Gastroesophageal sphincter (tissue), 4 donors: ENCODE measurements at places on chromosomes 4 and X.

DNA sequence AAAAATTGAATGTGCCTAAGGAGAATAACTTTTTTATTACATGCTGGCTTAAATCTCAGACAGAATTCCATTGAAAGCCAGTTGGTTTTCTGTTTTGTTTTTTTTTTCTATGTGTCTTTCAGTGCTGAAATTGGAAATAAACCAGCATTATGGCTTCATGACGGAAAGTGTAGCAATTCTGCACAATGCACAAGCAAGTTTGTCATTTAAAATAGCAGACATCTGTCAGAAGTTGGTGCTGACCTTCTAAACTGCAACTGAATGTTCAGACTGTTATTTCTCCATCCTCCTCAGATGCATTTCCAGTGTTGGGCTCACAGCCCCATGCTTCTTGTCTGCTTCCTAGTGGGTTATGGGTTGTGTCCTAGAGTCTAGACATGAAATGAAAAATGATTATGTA is 107.2 kb upstream of the LIMCH1 start:
- peak; percentile 21 for ATAC-seq

- no peak for ATAC-seq
Measured at GRCh38 chr4:23922541-23923111, 32.8 kb upstream of the PPARGC1A start.

DNA sequence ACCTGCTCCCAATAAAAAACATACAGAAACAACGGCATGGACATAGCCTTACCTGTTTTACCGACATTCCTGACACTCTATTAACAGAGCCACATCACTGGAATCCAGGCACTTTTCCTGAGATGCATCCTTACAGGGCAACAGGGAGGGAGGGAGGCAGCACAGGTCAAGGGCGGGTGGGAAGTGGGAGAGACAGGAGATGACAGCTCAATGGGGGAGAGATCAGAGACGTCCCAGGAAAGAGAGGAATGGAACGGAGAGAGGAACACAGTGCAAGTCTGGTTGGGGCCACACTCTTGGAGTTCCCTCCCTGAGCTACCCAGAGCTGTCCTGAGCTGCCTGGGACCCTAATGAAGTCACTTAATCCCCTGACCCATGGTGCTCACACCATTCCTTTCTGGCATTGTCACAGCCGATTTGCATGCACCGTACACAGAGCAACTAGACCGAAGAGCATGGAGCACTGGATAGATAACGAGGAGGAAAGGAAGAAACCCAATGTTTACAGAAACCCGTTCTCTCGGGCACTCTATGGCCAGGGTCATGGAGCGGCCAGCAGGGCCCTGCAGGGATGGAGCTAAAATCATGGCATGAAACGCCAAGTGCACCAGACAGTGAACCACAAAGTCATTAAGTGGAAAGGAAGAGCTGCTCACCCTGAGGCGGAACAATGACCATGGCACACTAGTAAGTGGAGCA is 93.1 kb downstream of the NSUN7 start:
- no peak for ATAC-seq

- ATAC-seq, result no peak
Measured at GRCh38 chr4:54942721-54943120, 182.7 kb downstream of the KDR start.

DNA sequence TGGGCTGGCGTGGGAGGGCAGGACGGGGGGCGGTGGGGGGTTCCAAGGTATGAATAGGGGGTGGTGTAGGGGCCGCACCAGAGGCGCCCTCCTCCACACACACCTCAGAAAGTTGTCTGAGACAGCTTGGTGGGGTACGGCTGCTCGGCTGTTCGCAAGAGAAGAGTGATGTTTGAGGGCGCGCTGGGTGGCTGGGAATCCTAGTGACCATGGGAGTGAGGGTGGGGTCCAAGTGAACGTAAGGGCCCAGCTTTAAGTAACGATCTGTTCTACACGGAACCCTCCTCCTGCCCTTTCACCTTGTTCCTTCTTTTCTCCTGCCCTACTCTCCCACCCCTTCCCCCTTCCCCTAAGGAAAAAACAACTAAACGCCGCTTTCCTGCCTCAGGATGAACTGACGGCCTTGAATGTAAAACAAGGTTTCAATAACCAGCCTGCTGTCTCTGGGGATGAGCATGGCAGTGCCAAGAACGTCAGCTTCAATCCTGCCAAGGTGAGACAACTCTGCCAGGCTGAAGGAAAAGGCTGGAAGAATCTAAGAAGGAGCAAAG is 664 bp downstream of the MED12 start:
- ATAC-seq, result no peak

GRCh38 chrX:39969819-39970504 is 127.8 kb downstream of the BCOR start:
- peak; percentile 46 for ATAC-seq

DNA sequence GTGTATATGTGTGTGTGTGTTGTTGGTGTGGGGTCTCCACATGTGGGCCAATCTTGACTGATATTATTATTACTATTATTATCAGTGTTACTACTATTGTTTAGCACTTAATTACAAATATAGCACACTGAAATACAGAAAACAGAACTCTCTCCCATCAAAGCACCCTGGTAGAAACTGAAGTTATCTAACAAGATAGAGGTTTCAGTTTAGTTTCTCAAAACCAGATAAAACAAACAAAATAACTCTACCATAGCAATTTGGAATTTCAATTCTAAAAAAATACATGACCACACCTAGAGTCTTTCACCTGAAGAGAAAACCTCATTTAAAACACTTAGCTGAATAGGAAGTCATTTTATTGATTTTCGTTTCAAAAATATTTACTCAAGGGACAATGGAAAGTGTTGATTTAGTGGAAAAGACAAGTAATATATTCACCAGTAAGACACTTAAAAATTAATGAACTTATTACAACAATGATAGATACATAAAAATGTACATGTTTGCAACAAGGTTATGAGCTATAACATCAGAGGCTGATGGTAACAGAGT is 252.3 kb downstream of the PDHA2 start:
- ATAC-seq, result no peak

DNA sequence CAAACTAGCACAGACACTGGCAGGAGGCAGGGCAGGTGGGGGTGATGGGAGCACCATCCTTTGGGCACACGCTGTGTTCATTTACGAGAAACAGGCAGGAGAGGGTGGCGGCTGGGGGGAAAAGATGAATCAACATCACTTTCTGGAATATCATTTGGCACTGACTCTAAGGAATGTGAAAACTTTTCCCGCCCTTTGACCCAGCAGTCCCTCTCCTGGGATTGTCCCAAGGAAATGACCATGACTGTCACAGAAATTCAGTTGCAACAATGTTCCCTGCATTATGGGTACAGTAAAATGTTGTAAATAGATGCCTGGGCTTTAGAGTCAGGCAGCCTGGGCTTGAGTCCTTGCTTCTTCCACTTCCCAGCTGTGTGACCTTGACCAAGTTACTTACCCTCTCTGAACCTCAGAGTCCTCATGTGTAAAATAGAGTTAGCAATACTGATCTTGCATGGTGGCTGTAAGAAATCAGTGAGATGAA is 58.6 kb downstream of the ABLIM2 start:
- ATAC-seq, result peak; percentile 37
